ENCODE measurements at places on chromosomes 4 and X.

GRCh38 chr4:102324730-102325129, 20.6 kb downstream of the SLC39A8 start:
- no peak for DNase-seq

DNA sequence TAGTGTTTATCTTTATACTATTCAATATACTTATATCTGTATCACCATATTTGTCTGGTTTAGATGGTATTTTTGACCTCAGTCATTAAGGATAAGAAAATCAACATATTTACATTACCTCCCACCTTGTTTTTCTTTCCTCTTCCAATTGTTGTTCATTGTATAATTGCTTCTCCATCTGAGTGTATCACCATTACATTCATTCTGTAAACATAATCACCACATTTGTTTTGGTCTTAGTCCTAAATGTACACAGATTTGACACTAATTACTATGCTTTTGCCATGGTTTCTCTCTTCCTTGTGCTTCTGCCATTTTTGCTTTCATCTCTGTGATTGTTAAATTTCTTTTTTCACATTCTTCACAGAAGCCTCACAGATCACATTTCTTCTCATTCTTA, 12.7 kb downstream of the ARMCX6 start:
- DNase-seq: no peak

DNA sequence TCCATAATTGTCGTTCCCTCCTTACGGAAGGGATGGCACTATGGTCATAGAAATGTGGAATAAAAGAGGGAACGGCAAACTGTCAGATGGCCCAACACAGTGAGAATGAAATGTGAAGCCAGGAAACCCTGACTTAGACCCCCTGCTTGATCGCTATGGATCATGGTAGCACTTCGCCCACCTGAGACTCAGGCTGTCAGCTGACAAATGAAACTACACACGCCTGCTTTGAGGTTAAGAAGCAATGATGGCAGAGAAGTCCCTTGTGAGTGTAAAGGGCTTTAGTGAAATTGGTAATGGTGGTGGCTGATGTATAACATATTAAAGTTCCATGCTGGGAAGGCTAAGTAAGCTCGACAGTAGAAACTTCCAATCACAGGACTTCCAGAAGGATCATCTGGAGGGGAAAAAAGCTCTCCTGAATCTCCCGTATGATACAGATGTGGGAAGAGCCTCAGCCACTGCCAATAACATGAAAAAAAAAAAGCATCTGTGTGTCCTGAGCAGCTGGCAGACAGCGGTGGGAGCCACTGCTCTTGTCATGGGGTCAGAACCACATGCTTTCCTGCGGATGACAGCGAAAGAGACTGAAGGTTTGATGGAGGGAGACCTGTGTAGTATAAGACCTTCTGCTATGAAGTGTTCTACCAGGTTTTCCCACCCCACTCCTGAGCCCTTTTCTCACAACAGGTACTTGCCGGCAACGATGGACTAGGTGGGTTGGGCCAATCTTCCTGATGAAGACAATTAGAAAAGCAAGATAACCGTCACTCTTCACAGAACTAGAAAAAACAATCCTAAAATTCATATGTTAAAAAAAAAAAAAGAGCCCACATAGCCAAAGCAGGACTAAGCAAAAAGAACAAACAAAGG, 107.6 kb downstream of the AFAP1 start:
- no peak for DNase-seq

GRCh38 chrX:43898406-43899035, 16.3 kb upstream of the MAOB start:
- no peak for DNase-seq

Data from kidney glomerular epithelial cell (primary cell).